ENCODE measurements at places on chromosomes 12 and 14.

DNA sequence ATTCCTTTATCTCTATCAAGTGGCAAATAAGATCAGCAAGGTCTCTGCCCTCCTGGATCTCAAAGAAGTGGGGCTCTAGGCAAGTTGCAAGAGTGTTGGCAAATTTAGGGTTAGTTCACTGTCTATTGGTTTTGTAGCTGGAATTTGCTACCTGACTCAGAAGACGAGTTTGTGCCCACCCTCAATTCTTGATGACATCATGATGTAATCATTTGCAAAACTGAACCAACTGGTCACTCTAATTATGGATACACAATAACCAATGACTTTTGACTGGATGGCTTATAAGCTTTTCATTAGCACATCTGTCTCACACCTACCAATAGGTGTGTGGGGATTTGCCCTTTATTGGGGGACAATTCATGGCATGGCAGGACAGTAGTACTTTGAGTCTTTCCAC lies 4.6 kb downstream of the TMEM233 start:
- DNase-seq, result no peak

GRCh38 chr14:51653079-51653774 lies 1.5 kb downstream of the FRMD6 start:
- DNase-seq, result peak; percentile 23

- DNase-seq, result peak; percentile 59
These were observed 10.6 kb upstream of the MAP4K5 start for GRCh38 chr14:50542941-50543418.

- peak; percentile 63 for DNase-seq
These were observed 48.2 kb downstream of the NELL2 start for GRCh38 chr12:44827832-44828438.

DNA sequence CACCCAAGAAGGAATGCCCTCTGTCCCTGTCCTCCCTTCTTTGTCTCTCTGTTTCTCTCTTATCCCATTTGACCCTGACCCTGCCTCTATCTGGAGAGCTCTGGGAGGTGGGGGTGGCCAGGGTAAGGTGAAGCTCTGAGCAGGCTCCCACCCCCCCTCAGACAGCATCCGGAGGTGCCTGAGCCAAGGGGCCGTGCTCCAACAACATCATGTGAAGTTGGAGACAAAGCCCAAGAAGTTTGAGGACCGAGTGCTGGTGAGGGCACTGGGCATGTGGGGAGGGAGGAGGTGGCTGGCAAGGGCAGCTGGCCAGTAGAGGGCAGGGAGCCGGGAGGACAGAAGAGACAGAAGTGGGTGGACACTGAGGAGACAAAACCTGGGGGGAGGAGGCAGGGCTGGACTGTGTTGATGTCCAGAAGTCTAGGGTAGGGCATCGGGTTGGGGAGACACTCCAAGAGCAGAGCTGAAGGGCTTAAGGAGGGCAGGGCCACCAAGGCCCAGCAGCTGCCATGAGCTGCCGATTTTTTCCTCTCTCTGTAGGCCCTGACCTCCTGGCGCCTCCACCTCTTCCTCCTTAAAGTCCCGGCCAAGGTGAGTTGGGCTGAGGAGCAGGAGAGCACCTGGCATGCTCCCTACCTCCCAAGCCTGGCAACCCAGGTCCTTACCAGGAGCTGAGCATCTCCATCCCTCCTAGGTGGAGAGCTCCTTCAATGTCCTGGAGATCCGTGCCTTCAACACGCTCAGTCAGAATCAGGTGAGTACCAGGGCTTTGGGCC lies 1.9 kb downstream of the CARMIL3 start:
- no peak for DNase-seq

GRCh38 chr14:105473033-105473676 lies 1.5 kb upstream of the CRIP2 start:
- no peak for DNase-seq

- DNase-seq, result no peak
These were observed 114.6 kb downstream of the TMEM132C start for GRCh38 chr12:128381541-128381940.

DNA sequence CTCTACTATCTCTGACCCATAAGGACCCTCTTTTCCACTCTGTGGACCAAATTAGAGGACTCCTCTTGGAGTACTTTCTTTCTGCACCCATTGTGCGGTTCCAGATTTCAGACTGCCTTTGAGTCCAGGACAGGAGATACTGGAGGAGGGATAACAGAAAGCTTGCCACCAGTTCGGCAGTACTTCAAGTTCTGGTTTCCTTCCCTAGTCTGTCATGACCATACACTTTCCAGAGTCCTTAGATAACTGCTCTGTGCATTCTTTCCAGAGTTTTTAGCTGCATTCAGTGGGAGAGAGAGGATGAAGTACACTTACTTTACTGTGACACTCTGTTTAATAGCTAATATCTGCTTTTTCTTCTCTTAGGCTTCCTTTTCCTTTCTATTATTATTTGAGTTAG lies 54.8 kb upstream of the OSBPL8 start:
- no peak for DNase-seq

DNA sequence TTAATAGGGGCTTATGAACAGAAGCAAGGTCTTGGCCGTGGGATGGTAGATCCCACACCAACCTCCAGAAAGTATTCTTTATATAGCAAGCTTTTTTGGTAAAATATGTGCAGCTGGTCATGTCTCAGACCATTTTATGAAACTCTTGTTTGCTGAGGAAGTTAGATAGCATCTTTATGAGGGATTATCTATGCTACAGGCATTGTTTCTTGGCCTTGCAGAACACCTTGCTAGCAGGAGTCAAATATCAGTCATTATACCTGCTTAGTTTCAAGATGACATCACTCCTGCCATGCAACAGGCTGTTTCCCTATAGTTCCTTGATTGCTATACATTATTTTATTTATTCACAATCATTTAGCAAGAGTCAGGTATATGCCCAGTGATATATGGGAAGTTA lies 84.8 kb upstream of the LRFN5 start:
- no peak for DNase-seq

GRCh38 chr14:96257900-96258299 lies 1.9 kb downstream of the BDKRB1 start:
- DNase-seq, result no peak

DNA sequence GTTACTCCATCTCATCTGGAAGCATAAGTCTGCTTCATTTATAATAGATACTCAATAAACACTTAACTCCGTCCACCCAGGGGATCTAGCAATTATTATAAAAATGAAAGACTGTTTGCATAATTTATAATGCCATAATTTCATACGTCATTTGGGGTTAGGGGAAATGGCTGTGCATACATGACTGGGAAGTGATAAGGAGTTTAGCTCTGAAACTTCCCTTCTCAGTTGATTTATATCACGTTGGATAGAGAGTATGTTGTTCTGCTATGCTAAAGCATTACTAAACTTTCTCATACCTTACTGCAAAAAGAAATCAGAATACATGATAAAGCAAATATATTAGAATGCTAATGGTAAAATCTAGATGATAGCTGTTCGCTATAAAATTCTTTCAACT lies 90.4 kb upstream of the DYNC1H1 start:
- no peak for DNase-seq

- peak; percentile 42 for DNase-seq
These were observed at the start of gene EGLN3 for GRCh38 chr14:33950320-33951182. EGLN3 (minus strand) TSS chr14:33951074; CDS start chr14:33950752, 322 bp downstream.

- no peak for DNase-seq
These were observed 70.8 kb downstream of the WNK1 start for GRCh38 chr12:823028-823698.

- DNase-seq, result no peak
These were observed 87.1 kb upstream of the ATF1 start for GRCh38 chr12:50676756-50677155.

- DNase-seq, result no peak
These were observed 105.4 kb downstream of the FUT8 start for GRCh38 chr14:65517635-65518542.

DNA sequence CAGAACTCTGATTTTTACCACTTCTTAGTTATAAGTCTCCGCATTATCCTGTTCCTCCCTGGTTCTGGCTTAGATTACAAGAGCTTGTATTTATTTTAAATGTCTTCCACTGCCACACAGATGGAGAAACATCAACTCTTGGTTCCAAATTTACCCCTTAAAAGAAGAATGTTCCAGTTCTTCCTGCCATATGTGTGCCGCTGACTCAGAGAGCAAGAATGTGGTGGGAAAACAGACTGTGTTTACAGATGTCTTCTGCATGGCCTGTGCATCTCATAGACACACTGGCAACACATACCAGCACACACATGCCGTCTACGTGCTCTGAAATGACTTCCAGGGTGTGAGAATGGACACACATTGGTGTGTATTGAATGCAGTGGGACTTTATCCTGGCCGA lies 383.0 kb downstream of the LRIG3 start:
- no peak for DNase-seq

DNA sequence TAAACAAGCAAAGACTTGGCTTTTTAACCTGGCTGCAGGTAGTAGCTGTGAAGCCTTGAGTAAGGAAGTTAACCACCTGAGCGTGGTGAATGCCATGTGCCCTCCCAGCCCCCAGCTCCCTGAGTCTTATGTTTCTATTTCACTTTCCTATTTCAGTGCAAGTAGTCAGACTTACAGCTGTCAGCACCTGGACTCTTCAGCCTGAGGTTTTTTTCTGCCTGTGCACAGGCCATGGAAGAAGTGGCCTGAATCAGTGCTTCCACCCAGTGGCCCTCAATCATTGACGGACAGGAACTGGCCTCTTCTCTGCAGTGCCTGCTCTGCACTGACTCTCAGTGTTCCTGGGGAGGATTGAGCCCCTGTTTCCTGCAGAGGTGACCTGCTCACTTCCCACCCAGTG lies 796.4 kb downstream of the MED13L start:
- DNase-seq, result no peak

DNA sequence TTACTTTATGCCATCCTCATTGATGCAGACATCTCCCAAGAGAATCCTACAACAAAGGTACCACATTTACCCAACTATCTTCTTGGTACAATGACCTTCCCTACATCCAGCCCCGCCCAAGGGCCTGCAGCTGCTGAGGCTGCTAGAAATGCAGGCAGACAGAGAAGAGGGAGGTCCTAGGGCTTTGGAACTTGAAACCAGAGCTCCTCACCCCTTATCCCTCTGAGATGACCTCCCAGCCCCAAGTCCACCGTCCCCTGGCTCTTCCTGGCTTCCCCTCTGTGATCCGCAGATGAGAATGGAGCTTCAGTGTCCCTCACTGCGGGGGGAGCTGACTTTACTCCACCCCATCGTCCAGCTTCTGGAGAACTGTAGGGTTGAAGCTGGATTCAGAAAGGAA lies 1.6 kb upstream of the TNFRSF1A start:
- no peak for DNase-seq

DNA sequence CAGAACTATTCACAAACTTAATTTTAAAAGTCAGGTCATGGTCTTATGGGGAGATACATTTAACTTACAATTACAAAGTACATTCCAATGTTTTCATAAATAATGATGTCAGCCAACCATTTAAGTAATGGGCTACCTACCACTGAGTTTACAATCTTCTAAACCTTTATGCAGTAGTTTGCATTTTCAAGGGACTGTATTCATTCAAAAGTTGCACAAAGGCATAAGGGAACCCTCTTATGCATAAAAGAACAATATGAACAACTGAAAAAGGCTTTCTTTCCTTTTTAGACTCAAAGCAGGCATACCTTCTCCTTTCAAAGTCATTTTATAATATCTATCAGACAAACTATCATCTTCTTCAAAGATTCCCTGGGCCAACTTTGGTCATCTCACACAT lies 230.2 kb downstream of the SLC2A13 start:
- DNase-seq, result no peak

- DNase-seq, result no peak
These were observed 9.6 kb downstream of the PRKAG1 start for GRCh38 chr12:49008943-49009342.

DNA sequence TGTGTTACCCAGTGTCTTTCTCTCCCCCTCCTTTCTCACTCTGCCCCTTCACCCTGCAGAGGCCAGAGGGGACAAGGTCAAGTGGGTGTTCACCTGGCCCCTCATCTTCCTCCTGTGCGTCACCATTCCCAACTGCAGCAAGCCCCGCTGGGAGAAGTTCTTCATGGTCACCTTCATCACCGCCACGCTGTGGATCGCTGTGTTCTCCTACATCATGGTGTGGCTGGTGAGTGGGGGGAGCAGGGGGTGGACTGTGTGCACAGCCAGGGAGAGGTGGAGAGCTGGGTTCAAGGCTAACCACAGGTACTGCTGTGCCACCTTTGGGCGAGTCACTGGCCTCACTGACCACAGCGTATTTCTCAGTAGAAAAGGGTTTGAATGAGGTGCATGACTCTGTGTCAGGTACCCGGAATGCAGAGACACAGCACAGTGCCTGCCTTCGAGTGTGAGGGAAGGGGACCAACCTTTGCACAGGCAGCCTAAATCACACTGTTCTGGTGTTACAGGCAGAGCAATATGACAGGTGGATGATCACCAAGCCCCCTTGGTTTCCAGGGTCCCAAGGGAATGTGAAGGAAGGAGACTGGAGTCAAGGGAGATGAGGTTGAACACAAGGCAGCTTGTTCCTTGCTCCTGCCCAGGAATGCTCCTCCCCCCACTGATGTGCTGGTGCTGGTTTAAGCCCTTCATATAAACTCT lies 30.8 kb upstream of the RIN3 start:
- DNase-seq, result no peak

- no peak for DNase-seq
These were observed 216.2 kb downstream of the CPNE8 start for GRCh38 chr12:38689195-38689594.

GRCh38 chr14:76767681-76768656 lies 6.7 kb downstream of the VASH1 start:
- peak; percentile 85 for DNase-seq

DNA sequence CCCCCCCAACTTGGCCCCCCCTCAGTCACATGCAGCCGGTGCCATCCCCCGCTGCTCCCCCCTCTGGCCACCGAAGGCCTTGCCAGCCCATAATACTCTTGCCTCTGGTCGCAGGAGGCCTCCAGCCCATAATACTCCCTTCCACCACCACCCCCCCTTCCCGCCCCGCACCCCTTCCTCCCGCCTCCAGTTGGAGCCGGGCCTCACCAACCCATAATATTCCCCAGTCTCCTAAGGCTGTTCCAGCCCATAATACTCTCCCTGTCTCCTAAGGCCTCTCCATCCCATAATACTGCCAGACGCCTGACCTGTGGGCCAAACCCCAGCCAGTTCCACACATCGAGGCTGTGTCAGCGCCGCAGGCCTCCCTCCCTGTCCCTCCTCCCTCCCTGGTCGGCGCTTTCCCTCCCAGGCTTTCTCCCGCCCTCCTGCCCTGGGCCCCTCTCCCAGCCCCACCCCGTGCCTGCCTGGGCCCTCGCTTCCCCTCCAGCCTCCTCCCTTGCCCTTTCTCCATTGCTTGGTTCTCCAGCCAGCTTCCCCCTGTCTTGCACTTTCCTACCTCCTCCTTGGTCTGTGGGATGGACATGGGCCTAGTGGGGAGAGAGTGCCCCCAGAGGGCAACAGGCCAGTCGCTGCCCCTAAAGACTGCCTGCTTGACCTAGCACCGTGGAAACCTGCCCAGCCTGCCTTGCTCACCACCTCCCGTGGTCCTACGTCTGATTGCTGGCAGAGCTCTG lies 6.8 kb upstream of the CHD4 start:
- DNase-seq, result peak; percentile 57

GRCh38 chr14:23070262-23071129 lies 13.2 kb upstream of the CDH24 start:
- no peak for DNase-seq

- DNase-seq, result no peak
These were observed 233.1 kb downstream of the SLC25A21 start for GRCh38 chr14:36939265-36939664.

- no peak for DNase-seq
These were observed 3.7 kb downstream of the PIANP start for GRCh38 chr12:6696690-6697583.

GRCh38 chr12:55733021-55733555 lies 4.3 kb upstream of the CD63 start:
- DNase-seq, result no peak
